ENCODE measurements at places on chromosomes 1 and 21. TPM values are rescaled to one million over a fixed set of nuclear protein-coding genes. Genes with fewer than 3 reads are reported as not detected.

NPHS2 gene
- not detected for total RNA-seq

VAV3 gene
- total RNA-seq, result not detected

SMYD2 gene
- total RNA-seq, result 26.9 TPM

SYT11 gene
- total RNA-seq, result 19.5 TPM

SNX7 gene
- 80.3 TPM for total RNA-seq

BRINP3 gene
- 2.3 TPM for total RNA-seq

CNKSR1 gene
- not detected for total RNA-seq

SH3BP5L gene
- 20.2 TPM for total RNA-seq

TACSTD2 gene
- total RNA-seq, result 0.36 TPM

NBPF4 gene
- not detected for total RNA-seq

COL8A2 gene
- total RNA-seq, result 11.0 TPM

COX20 gene
- 44.2 TPM for total RNA-seq

IGSF3 gene
- not detected for total RNA-seq

PSMG1 gene
- 13.3 TPM for total RNA-seq

CRABP2 gene
- total RNA-seq, result 62.7 TPM

AIM2 gene
- not detected for total RNA-seq

MYOC gene
- total RNA-seq, result 0.36 TPM

CCDC185 gene
- total RNA-seq, result not detected

LAMC2 gene
- total RNA-seq, result 2.0 TPM

FAM151A gene
- total RNA-seq, result not detected

FCRL1 gene
- not detected for total RNA-seq

TIAM1 gene
- 15.1 TPM for total RNA-seq

DIO1 gene
- total RNA-seq, result not detected

RPE65 gene
- not detected for total RNA-seq

SH3BGR gene
- 6.2 TPM for total RNA-seq

SGIP1 gene
- total RNA-seq, result 2.1 TPM

F5 gene
- total RNA-seq, result 0.16 TPM
